ENCODE measurements at places on chromosomes 7 and 10.

- DNase-seq, result no peak
These were observed 249.5 kb downstream of the LRRTM3 start for GRCh38 chr10:67175354-67175753.

DNA sequence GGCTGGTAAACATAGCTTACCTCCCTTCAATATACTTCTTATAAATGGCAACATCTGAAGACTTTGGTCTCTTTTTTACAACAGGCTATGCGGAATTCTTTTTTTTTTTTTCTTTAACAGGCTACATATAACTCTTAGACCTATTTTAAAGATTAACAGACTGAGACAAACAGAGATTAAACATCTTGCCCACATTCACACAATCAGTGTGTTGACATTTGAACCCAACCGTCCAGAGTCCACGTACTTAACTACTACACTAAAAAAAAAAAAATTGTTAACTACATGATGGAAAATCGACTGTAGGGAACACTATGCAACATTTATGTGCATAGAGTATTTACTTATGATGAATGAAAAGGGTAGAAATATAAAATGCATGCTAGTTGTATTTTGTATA, 298.5 kb downstream of the ELMO1 start:
- no peak for DNase-seq

DNA sequence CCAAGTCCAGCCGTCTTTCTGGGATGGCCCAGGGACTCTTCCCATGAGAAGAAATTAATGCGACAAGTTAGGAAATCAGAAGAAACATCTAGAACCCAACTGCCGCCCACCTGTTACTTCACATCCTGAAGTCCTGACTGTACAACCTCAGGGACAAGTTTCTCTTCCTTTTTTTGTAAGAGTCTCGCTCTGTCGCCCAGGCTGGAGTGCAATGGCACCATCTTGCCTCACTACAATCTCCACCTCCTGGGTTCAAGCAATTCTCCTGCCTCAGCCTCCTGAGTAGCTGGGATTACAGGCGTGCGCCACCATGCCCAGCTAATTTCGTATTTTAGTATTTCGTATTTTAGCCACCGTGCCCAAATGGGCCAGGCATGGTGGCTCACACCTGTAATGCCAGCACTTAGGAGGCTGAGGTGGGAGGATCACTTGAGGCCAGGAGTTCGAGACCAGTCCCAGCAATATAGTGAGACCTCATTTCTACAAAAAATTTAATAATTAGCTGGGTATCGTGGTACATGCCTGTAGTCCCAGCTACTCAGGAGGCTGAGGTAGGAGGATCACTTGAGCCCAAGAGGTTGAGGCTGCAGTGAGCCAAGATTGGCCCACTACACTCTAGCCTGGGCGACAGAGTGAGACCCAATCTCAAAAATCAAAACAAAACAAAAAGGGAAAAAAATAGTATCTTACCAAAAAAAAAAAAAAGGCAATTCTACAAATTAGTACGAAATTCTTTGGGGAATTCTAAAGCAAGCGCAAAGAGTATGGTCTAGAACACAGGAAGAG, 20.8 kb downstream of the LAT2 start:
- DNase-seq, result no peak

GRCh38 chr7:91248996-91249395, 15.2 kb upstream of the FZD1 start:
- DNase-seq, result no peak

DNA sequence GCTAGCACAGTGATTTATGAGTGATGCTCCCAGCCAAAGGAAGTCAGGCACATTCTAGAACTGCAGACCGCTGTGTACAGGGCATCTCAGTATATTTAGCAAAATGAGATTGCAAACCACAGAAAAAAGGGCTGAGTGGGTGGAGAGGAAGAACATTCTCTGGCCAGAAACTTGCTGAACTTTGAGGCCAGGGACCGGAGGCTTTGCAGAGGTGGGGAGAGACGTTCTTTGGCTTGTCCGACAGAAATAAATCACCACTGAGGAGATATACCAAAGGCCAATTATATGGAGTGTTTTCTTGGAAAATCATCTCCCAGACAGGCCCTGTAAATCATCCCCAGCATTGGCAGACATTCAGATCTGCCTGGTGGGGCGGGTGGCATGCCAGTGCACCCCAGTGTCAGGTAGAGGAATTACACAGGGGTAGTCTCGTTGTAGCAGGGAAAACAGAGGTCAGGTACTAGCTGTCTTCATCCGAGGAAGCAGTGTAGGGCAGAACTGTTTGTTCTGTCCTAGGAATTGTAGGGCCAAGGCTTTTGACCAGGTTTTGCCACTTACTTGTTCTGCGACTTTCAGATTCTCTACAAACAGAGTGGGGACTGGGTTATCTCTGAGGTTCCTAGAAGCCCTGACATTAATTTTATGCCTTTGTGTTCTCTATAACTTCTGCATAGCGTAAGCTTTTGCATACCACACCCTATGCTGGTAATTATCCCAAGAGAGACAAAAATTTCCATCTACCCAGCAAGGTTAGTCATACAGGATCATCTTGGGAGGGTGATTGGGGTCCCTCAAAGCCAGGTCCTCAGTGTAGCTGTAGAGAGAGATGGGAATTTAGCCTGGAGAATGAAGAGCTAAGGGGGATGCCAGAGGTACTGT, 655.6 kb downstream of the LRMDA start:
- DNase-seq, result no peak

GRCh38 chr10:11284291-11285085, 266.8 kb downstream of the CELF2 start:
- DNase-seq, result no peak

DNA sequence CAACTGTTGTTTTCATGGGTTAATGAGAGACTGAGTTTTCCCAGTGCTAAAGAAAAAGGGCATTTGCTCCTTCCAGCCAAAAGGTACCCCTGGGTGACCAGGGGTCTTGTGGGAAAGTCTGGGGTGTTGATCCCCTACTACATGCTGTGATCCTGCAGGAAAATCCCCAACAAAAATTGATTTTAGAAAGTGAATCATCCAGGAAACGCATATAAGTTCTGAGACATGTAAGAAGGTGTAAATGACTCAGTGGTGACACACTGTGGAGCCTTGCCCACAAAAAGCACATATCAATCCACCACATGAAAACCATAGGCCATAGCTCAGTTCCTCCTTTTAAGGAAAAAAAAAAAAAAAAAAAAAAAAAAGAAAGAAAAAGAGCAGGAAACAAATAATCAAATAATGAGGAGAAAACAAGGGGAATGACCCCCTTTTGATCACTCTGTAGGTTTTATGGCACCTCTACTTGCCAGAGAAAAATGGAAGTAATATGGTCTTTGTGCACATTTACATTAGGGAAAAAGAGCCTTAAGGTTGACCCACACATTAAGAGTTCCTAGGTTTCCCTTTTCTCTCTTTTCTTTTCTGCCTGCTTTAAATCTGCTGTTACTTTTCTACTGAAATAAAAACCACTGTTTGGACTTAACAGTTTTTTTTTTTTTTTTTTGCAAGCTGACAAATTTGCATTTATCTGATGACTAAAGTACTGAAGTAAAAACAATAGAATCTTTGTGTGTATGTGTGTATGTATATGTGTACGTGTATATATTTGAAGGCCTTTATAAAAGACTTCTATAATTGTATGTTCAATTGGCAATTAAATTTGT, 386.0 kb downstream of the KIF20B start:
- peak; percentile 92 for DNase-seq

- no peak for DNase-seq
These were observed 30.0 kb upstream of the SEM1 start for GRCh38 chr7:96739609-96740008.

- DNase-seq, result no peak
These were observed 170.4 kb downstream of the TAX1BP1 start for GRCh38 chr7:27910326-27910725.

DNA sequence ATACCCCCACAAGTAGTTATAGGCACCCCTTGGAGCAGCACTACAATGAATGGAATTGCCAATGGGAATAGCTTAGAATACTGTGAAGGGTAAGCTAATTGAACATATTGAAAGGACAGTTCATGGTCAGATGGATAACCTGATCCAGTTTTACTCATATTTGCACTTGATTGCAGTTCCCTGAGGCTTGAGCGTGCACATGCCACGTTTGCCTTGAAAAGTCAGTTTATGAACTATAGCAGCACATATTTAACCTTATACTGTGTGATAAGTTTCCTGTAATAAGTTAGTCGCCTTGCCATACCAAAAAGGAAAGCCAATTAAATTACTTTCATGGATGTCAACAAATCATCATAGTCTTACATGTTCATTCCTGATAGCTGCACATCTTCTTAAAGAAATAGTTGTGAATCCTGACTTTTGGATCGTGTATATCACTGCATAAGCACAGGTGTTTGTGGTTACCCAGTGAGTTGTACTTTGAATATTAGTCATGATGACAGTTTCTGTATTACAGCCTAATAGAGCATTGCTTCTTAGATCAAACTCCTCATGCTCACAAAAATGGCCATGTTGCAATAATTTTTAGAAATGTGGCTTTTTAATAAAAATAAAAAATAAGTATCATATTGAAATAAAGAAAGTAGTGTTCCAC, 21.6 kb downstream of the DNTT start:
- no peak for DNase-seq

DNA sequence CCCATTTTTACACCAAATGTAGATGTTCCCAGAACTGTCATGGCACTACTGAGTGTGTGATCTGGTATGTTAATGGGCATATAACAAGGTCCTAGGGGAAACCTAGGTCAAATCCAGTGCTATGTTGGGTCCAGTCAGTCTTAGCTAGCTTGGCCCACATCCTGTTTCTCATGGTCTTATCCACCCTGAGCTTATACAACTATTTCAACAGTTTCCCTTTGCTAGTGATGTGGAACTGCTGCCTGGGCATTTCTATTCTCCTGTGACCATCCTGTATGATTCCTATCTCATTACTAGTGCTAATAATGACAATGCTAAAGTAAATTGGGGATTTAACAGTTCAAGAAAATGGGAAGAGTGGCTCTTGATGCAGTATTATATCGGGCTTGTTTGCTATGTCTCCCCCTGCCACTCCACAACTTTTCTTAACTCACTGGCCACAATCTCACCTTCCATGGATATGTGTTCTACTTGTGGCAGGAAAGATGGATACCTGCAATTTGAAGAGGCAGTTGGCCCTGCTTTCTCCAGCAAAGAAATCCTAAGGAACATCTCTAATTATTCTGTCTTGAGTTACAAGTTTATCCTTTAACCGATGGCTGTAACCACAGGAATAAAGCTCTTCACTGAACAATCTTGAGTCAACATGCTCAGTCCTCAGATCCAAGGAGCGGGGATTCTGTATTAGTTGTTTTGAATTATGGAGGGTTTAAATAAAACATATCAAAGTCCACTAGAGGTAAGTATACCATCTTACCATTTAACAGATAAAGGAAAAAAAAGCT, 707.8 kb downstream of the XPNPEP1 start:
- DNase-seq, result no peak

DNA sequence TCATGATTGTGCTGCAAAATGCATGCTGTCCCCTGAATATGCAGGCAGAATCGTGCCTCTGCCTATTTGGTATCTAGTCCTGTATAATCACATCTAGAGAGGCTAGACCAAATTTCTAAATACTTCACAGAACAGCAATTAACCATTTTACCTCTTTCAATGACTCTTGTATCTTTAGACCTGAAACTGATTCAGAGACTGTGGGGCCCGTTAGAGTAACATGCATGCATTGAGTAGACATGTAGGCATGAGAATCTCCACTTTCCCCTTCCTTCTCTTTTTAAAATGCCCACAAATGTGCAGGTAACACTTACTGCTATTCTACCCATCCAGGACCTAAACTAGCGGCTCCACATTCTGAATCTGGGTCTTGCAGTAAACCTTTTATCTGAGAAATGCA, 8.8 kb downstream of the ZNF92 start:
- no peak for DNase-seq

GRCh38 chr7:72057796-72058195, 354.3 kb downstream of the CALN1 start:
- DNase-seq, result no peak

Data from HS-5 (cell line).